Activated T-cell treated with anti-CD3 and anti-CD28 coated beads, Interleukin-2, amount 50 U/mL, for 1 hour (primary cell): ENCODE measurements at places on chromosomes 4 and X.

- no peak for DNase-seq
These were observed 27.5 kb upstream of the GPR78 start for GRCh38 chr4:8552581-8553205.

DNA sequence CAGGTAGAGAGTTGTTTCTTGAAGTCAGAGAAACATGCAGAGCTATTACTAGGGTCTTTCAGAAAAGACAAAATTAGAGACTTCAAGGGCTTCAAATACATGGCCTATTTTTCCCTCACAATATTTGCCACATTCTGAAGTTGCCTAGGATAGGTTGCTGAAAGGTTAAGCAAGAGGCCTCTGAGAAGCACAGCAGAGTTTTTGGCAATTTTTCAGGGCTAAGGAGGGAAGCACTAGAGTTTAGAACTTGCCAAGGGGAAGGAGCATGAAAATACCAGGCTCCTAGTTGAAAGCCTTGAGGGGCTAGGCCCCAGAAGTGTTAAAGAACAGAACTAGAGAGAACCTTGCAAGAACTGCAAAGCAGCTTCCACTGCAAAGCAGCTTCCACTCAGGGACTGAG lies 86.4 kb downstream of the ANAPC10 start:
- no peak for DNase-seq

- DNase-seq, result no peak
These were observed 155.7 kb upstream of the SCML1 start for GRCh38 chrX:17581641-17582040.

GRCh38 chr4:67218883-67219282 lies 326.4 kb downstream of the CENPC start:
- DNase-seq, result no peak

DNA sequence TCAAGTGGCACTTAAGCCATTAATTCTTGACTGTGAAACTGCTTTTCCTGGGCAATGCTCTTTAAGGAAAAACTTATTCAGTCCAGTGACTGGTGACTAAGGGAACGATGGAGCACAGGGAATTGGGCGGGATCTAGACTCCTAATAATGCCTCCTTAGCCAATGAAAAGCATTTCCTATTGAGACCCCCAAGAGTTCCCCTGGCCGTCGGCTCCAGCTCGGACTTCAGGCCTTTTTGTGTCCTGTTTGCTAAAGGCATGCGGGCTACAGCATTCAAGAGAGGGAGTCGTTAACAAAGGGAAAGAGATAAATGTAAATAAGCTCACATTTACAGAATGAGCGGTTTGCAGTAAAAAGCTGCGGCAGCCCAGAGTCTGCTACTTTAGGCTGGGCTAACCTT lies at the start of gene LPAR4:
LPAR4 (plus strand) TSS at position 232 of the 400 bp plus-strand sequence. CDS start 7,150 bp downstream, outside the sequence.
- DNase-seq, result no peak

GRCh38 chr4:125262079-125262478 lies 52.7 kb upstream of the FAT4 start:
- DNase-seq, result no peak

DNA sequence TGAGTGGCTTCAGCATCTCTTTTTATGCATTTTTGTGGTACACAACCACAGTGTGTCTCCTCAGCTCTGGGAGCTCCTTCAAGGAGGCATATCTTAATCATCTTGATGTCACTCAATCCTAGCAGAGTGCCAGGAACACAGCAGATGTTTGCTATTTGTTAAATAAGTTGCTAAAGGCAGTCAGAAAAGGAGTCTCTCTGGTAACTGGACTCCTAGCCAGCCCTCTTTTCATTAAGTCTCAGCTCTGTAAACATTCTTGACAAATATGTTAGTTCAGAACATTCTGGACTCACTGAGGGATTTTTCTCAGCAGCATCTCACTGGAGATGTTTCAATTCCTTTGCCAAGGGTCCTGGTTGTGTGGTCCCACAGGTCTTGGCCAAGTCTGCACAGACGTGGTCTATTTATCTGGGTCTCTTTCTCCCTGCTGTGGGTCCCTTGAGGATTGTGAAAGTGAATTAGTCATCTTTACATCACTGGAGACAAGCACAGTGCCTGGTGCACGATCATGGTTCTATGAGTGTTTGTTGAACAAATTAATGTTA lies 20.3 kb upstream of the FAM9C start:
- DNase-seq, result no peak

- no peak for DNase-seq
These were observed 79.3 kb upstream of the BCOR start for GRCh38 chrX:40177117-40177430.

DNA sequence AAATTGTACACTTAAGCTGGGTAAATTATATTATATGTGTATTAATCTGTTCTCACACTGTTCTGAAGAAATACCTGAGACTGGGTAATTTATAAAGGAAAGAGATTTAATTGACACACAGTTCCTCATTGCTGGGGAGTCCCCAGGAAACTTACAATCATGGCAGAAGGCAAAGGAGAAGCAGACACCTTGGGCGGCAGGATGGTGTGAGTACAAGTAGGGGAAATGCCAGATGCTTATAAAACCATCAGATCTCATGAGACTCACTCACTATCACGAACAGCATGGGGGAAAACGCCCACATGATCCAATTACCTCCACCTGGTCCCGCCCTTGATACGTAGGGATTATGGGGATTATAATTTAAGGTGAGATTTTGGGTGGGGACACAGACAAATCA lies 34.9 kb downstream of the PDE5A start:
- DNase-seq, result no peak

- no peak for DNase-seq
These were observed 13.9 kb downstream of the TMSB4X start for GRCh38 chrX:12988797-12989196.

GRCh38 chrX:34612036-34612435 lies 45.0 kb downstream of the TMEM47 start:
- no peak for DNase-seq

DNA sequence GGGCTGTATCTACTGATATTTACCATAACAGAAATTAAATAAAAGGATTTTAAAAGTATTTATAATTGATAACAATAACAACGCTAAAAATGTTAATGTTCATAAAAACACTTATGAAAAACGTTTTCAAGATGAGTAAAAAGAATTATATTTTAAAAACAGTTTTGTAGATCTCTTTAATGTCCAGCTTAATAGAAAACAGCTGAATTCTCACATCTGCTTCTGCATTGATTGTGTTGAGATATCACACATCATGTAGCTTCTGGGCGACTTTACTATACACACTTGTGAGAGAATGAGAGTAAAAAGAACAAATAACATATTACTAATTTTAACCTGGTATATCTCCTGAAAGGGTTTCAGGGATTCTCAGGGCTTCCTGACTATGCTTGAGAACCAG lies 83.6 kb downstream of the NCAPG start:
- no peak for DNase-seq

- DNase-seq, result no peak
These were observed 41.9 kb downstream of the FHL1 start for GRCh38 chrX:136189222-136189621.

DNA sequence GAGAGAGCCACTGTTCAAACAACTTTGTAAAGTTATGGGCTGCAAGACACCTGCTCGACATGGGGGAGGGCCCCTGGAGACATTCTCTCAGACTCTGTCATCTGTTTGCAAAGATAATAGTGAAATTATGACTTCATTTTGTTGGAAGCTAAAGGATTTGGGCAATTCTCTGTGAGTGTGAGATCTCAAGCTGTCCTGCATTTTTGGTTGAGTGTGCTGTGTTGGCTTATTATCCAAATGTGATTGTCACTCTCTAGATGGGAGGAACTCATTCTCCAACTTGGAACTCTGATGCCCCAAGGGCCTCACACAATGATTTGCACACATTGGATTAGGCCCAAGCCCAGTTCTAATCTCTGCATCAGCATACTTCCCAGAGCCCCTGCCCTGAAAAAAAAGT lies 63.7 kb downstream of the STK32B start:
- DNase-seq, result no peak

DNA sequence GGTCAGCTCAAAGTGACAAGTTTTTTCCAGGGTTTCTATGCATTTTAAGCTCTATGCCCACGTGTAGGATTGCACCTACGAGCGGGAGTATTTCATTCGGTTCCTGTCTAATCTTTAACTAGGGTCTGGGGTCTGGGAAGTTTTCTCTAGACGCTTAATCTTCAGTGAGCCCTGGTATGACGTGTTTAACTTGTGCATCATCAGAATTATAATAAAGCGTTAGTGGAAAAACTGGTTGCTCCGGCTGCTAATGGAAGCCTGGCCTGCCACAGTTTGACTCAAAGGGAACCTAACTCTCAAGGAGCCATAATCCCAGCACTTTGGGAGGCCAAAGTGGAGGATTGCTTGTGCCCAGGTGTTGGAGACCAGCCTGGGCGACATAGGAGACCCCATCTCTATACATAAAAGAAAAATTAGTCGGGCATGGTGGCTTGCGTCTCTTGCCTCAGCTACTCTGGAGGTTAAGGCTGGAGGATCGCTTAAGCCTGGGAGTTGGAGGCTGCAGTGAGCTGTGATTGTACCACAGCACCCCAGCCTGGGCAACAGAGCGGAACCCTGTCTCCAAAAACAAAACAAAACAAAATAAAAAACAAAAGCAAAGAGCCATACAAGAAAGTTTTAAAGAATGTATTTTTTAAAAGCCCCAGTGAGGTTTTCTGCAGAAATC lies 30.2 kb downstream of the ARSD start:
- no peak for DNase-seq

DNA sequence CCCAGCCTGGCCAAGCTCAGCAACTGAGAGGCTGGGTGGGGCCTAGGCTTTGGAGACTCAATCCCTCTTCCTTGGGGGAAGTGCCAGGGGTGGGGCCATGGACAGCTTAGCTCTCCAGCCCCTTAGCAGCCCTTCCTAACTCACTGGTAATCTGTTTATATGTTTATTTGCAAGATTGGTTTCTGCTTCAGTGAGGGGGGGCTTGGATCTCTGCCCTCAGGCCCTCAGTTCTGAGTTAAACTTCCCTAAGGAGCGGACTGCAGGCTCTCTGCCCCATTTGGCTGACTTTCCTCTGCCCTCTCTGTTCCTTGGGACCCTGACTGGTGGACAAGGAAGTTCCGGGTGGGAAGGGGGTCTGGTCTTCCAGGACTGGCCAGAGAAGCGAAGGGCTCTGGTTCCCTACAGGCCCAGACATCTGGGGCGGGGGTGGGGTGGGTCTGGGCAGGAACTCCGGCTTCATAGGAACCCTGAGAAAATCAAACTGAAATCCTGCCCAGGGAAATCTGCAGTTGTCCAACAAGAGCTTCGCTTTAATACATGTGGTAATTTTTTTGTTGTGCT lies 51.4 kb downstream of the NALF2 start:
- DNase-seq, result no peak

DNA sequence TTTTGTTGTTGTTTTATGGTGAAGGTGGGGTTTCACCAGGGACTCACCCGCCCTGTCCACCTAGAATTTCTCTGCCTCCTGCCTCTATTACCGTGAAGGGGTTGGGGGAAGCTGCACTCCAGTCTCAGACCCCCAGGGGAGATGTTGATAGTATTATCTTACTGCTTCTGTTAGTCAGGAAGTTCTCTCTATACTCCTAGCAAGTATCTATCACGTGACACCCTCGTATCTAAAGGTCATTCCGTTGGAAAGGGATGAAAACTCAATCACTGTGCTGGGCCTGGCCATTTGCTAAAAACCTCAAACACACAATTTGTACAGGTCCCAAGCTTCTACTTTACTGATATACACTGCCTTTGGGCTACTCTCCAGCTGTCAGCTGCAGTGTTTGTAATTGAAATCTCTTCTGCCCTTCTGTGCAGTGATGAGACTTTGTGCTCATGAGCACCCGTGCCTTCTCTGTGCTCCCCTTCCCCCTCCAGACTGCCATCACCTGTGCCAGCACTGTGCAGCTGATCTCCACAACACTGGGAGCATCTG lies 188.5 kb upstream of the ANXA3 start:
- DNase-seq, result no peak

- DNase-seq, result no peak
These were observed 348.9 kb upstream of the FTHL17 start for GRCh38 chrX:31420711-31421151.

- DNase-seq, result no peak
These were observed 517.0 kb upstream of the EPHA5 start for GRCh38 chr4:66187175-66187720.

DNA sequence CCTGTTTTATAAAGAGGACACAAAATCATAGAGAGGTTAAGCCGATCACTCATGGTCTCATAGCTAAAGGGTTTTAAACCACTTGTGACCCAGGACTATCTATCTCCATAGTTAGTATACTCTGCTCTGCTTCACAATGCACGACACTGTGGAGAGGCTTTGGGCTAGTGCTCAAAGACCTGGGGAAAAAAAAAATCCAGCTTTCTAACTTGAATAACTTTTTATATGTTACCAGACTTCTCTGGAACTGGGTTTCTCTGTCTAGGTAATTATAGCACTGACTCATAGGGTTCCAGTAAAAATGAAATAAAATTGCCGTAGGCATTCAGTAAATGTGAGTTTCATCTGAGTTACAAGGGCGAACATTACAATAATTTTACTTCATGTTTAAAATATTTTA lies 273.7 kb upstream of the TECRL start:
- DNase-seq, result no peak

GRCh38 chrX:68681443-68681941 lies 34.0 kb downstream of the STARD8 start:
- no peak for DNase-seq

DNA sequence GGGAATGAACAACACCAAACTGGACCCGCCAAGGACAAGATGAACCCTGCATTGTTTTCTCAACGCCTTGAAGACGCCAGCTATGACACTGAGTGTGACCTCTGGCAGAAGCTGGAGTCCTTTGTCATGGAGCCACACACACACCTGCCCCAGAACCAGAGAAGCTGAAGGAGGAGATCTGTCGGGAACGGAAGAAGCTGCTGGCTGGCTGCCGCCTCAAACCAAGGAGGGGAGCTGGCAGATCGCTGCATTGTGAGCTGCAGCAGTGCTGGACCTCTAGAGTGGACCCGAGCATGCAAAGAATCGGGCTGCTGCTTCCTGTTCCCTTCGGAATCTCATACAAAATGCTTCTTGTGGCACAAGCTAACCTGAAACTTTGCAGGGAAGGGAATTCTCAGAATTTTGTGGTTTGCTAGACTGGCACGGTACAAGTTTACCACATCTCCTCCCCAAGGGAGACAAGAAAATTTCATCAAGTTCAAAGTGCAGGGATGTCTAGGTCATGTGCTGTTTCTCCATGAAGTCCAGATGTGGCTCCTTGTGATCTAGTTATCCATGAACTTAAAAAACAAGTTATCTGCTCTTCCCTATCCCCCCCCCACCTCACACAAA lies 23.4 kb upstream of the GLRB start:
- DNase-seq, result no peak

GRCh38 chr4:4918067-4918466 lies 58.6 kb downstream of the MSX1 start:
- DNase-seq, result no peak

- DNase-seq, result no peak
These were observed 69.8 kb downstream of the GAB1 start for GRCh38 chr4:143406523-143406922.

- no peak for DNase-seq
These were observed 311.1 kb downstream of the INPP4B start for GRCh38 chr4:142535009-142535408.
